Islet precursor cell (in vitro differentiated cells): ENCODE measurements at places on chromosomes 6 and 20.

- DNase-seq = no peak
Measured at GRCh38 chr6:91117550-91117949, 530.7 kb upstream of the MAP3K7 start.

DNA sequence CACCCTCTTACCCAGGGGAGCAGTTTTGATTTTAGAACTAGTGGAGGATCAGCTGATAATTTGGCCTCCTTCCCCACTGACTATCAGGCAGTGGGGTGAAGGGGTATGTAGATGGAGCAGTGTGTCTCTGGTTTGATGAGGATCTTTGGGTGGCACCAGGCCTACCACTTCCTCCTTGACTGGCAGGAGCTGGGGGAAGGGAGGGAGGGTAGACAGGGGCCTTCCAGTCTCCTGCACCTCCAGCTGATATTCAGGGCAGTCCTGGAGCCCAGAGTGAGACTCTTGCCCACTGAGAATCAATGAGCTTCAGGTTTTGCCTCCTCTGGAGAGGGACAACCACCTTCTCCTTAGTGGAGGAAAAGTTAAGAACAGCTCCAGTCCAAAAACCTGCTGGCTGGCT lies 3.2 kb downstream of the DEF6 start:
- peak; percentile 30 for DNase-seq

GRCh38 chr6:101079696-101080270 lies 198.7 kb upstream of the ASCC3 start:
- no peak for DNase-seq

DNA sequence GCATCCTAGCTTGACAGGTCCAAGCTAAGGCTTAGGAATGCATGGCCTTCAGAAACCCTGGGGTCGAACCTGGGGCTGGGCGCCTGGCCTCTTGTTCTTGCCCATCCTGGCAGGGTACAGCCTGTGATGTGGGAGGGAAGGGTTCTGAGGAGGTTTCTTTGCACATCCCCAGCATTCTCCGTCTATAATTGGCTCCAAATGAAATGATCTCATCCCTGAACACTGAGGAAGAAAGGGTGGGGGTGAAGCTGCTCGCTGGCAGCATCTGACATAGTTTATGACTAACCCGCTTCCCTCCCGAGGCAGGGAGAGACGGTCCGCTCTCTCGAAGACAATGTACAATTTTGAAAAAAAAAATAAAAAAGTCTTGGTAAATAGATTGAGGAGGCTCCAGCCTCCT lies 67.1 kb upstream of the ZNFX1 start:
- peak; percentile 62 for DNase-seq

DNA sequence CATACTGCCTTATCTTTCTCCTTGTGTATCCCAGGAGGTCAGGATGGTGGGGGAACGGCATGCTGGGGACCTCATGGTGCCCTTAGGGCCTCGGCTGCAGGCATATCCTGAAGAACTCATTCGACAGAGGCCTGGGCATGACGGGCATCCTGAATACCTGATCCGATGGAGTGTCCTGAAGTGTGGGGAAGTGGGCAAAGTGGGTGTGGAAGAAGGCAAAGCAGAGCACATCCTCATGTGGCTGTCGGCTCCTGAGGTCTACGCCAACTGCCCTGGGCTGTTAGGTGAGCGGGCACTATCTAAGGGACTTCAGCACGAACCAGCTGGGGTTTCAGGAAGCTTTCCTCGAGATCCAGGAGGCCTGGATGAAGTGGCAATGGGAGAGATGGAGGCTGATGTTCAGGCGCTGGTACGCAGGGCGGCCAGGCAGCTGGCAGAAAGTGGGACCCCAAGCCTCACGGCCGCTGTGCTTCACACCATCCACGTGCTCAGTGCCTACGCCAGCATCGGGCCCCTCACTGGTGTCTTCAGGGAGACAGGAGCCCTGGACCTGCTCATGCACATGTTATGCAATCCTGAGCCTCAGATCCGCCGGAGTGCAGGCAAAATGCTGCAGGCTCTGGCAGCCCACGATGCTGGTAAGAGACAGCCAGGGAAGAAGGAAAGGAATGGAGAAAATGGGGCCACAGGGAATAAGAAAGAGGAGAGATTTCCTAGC lies 2.4 kb downstream of the CUL9 start:
- no peak for DNase-seq

GRCh38 chr6:87916446-87916845 lies 131.2 kb upstream of the SPACA1 start:
- no peak for DNase-seq

DNA sequence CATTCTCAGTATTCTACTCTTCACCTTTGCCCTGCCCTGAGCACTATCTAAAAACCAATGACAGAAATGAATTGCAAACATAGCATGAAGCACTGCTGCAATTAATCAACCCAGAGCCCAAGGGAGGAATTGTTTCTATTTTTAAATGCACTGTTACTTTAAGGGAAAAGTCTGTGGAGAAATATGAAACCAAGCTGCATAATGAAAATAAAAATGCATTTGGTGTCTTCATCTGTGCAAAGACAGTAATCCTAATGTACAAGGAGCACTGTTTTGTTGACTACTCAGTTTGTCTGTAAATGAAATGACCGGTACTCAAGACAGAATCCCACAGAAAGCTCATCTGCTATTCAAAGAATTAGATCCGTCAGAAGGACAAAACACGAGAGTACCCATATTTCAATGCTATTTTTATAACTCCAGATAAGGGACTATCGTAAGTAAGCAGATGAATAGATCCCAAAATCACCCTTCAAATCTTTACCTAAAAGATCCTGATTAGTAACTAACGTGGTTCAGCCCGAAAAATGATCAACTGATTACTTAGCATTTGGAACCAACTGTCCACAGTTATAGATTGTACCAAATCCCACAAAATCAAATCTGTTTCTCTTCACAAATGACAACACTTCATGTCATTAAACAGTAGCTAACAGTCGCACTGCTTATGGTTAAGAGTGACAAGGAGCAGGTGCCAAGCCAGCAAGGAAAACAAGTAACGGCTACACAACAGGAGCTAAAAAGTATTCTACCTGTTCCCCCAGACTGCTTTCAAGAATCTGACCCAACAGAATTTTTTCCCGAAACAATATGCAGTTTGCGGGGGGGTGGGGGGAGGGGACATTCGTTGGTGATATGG lies 2.4 kb downstream of the KIF13A start:
- no peak for DNase-seq

- DNase-seq = no peak
Measured at GRCh38 chr6:140817176-140817575, 1315.5 kb upstream of the GJE1 start.

DNA sequence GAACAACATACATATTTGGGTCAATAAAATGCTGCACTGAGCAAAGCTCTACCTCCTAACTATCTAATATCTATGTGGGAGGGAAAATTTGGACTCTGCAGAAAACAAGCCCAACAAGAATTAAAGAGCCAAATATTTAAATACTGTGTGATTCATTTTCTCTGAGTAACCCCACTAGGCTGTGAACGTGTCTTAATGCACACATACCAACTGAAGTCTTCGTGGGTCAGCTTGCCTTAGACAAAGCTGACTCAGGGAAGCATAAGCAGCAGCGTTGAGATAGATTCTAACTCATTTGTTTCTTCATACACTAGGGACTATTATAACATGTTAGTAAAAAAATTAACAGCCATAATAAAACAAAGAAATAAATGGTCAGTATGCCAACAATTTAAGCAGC lies 114.3 kb downstream of the GJA1 start:
- no peak for DNase-seq

DNA sequence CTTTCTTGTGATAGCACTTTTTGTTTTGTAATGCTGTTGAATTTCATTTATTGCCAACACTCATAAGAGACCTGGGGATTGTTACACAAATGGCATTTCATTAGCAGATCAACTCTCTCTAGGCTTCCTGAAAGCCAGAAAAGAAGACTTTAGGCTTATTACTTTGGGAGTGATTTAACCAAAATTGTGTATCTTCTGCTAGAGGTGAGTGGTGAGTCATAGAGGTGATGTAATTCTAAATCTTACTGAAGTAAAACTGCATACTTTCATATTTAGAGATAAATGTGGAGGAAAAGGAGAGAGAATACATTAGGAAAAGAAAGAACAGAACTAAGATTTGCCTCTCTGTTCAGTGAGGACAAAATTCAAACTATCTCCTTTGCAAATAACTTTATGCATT lies 304.7 kb upstream of the RGS17 start:
- no peak for DNase-seq

DNA sequence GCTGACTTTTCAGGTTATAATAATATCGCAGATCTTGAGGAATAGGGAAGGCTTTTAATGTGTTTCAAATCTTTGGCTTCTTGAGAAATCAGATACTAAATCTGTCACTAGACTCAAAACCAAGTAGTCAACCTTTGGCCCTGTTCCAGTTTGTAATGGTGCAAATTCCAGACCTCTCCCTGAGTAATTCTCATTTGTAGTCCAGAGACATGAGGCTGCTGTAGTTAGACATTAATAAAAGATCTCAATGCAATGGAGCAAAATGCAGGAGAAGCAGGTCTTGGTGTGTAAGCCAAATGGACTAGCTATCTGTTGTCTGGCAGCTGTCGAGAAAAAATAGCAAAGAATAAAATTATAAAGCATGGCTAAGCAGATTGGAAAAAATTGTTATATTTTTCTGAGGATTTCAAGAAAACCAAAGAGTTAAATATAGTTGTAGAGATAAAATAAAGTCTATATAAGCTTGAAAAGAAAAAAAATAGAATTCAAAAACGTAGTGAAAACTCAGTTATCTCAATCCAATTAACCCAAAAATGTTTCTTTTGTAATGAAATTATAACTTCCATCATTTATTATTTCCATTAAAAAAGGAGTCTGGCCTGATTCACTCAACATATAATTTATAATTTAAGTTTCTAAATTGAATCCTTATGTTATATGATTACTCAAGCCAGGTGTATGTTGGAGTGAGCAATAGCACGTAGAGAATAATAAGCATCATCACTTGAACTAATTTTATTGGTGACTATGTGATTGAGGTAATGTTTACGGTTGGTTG lies 161.5 kb upstream of the ADGRB3 start:
- DNase-seq = no peak

DNA sequence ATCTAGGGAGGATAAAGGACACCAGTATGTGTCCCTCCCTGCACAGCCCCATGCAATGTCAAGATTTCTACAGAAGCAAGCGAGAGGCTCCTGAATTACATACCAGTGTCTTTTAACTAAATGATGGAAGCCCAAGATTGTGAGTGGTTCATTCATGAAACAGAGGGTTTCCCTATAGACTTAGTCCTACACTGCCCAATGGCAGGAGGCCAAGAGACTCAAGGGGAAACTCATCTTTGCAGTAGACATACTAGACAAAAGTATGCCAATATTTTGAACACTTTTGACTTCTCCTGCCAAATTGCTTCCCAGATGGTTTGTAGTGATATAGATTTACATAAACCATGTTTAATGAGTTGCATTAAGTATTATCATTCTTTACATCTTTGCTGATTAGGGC lies 557.2 kb upstream of the JAG1 start:
- no peak for DNase-seq

DNA sequence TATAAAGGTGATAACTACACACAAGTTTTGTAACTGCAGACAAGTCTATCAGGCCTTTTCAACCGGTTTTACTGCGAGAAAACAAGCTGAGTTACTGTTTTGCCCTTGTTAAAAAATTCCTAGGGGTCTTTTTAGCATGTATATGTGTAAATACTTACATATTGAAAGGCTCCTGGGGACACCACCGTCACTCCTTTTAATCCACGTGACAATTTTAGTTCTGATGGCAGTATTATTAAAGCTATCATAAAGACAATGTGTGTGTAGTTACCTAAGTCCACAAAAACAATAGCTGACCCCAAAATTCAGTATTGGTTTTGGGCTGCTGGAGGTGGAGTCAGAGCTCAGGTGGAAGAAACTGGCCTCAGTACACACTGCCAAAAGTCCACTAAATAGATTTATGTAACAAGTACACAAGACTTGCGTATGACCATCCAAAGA lies 41.3 kb upstream of the HFE start:
- no peak for DNase-seq

DNA sequence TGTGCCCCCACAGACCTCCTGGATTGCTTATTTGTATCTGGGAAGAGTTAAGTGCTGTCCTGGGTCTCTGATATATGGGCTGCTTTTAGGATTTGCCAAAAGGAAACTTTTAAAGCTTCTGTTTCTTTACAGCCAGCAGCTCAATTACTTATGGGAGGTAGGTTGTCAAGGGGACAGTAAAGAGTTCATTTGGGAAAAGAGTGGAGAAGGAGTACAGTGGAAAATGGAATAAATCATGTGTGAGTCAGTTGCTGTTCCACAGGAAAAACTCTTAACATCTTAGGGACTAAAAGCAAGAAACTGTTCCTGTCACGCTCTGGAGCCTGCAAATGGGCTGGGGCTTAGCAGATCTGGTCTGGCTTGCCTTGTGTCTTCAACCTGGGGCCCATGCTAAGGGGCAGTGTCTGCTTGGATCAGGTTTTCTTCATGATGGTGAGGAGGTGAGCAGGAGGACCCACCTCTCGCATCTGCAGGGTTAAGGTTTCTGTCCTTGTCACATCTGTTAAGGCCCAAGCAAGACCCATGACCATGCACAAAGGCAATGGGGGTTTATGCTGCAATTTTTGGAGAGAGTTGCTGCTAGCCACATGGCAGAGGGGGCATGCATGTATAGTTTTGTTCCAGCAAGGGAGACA lies 8.7 kb upstream of the CST1 start:
- DNase-seq = no peak

GRCh38 chr6:164693944-164694343 lies 615.5 kb downstream of the C6orf118 start:
- DNase-seq = no peak

DNA sequence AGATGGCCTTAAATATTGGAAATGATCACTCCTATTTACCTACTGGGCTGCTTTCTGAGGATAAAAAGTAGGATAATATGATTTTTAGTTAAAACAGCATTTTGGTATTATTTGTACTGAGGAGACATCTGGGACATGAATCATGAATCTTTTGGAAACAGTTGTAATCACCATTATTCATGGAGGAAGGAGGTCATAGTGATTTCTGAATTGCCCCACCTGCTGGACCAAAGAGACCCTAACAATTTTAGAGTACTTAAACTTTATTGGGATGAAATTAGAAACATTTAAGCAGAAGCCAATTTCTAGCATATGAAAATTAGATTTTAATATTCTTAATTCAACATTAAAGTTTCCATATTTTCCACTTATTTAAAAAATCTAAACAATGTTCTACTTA lies 108.4 kb upstream of the SIM1 start:
- no peak for DNase-seq

DNA sequence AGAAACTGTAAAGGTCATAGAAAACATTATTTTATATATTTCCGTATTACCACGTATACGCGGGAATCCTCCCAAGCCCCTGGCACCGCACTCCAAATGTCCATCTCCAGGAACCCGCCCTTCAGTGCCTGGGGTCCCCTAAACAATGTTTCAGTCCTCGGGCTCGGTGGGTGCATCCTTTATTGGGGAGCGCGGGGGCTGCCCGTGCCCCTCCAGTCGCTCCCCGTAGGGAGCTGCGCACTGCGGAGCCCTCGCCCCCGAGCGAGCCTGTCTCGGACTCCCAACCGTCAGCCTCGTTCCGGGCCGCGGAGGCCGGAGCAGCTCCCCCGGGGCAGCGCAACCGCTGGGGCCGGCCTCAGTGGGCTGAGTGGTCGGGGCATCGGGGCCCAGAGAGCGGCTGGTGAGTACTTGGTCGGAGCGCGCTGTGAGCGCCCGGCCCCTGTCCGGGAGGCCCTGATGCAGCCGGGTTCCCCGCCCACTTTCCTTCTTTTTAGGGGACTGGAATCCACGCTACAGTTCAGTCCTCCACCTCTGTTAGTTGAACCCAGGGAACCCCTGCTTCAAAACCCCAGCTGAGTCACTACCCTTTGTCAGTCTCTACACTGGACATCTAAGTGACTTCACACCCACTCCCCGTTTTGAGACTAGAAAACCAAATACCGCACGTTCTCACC lies at the start of gene DNAH8:
Gene DNAH8, plus strand, starts transcription at position 296 of the 674 bp plus-strand sequence. CDS start 7,499 bp downstream, outside the sequence.
- DNase-seq = no peak
